ENCODE measurements at places on chromosomes 5 and 9.
A peak's percentile ranks its signal among the peaks of the same experiment; 100 is the strongest.

DNA sequence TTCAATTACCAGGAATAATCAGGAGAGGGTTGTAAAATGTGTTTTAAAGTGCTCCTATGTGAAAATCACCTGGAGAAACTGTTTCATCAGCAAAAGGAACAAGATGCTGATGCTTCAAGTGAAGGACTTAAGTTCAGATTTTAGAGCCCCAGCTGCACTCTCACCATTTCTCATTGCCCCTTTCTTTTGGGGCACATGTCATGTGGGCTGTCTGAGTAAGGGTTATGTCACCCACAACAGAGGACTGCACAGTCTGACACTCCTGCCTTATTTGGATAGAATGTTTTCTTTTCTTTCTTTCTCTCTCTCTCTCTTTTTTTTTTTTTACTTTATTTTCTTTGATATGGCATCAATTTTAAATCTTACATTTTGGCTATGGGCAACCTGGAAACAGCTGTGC, 204.1 kb upstream of the EFNA5 start:
- no peak for DNase-seq

DNA sequence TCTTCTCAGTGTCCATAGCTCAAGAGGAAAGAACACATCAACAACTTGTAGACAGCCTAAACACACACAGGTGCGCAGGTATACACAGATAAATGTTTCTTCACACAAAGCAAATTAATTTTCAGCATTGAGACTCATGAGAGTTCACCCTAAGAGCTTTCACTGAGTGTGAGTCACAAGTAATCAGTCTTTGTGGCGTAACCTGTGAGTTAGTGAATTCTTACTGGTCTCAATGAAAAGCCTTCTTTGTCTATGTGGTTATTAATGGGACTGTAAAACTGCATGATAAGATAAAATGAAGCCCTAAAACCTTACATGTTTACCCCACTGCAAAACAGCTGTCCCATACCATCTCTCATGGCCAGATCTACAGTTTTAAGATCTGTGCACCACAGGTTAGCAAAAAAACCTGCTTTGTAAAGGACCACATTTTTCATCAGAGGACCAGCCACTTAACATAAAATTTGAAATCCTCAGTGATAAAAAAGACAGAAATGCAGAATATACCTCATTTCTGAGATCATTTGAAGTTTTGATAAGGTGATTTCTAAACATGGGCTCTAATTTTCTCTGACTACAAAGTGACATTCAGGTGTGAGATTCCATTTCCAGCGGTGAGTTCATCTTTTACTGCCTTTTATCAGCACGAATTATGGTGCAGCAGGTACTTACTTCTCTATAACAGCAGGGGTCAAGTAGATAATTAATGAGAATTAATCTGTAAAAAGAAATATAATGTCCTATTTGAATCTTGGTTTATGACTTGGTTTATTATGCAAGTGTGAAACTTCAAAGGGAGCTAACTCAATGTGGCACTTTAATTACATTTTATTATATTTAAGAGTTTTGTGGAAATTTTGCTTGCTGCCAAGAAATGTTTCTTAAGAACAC, 335.7 kb upstream of the PIK3R1 start:
- no peak for DNase-seq

DNA sequence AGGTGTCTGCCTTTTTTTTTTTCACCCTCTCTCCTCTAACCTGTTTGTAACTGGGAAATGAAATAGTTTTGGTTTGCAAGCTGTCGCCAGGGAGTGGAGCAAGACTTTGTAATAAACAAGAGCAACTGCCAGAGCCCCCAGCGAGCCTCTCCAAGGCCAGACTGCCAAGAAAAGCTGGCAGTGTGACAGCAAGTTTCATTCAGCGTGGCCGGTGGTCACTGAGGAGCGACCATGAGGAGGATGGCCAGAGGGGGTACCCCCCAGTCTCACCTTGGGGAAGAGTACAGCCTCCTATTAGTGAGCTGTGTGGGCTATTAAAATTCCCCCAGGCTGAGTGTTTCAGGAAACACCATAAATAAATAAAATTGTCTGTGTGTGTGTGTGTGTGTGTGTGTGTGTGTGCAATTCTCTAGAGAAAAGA, 49.9 kb downstream of the ZFAND5 start:
- DNase-seq = no peak

DNA sequence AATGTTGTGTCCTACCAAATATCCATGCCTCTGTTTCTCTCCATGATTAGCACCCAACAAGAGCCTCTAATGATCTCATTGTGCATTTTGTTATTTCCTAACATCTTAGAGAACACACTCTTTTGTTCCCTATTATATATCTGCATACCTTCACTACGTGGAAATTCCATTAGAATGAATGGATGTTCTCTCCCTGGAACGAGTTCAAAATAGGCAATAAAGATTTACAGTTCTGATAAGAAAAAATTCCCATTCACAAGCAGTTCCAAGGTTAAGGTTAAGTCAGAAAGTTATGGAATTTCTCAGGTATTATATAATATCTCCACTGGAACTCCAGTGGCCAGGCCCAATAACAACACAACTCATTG, 83.7 kb downstream of the TRPM6 start:
- no peak for DNase-seq

- DNase-seq = no peak
Measured at GRCh38 chr5:151775025-151775606, 3.4 kb downstream of the G3BP1 start.

- no peak for DNase-seq
Measured at GRCh38 chr5:133957591-133957990, 10.8 kb downstream of the C5orf15 start.

DNA sequence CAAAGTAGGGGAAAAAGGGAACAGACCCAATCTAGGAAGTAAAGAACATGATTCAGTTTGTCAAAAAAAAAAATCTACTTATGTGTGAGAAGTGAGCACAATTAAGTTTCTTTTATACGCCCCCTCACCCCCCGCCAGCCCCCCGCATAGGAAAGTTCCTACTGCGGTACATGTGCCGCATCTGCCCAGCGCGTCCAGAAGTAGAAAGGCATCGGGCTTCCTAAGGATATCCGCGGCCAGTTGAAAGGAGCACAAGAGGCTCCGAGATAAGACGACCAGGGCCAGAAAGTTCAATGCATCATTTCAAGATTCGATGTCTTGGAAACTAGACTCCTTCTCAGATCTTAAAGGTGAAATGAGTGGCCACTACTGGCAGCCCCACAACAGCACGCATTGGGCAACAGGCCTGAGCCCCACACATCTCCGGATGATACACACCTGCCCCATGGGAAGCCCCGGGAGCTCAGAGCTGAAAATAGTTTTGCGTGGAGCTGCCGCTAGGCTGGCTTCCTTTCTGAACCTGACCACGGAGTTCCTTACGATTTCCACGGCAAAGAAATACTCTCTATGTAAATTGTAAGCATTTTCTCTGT, 203.9 kb downstream of the RAB3C start:
- no peak for DNase-seq

GRCh38 chr9:91577633-91578061, 154.0 kb upstream of the NFIL3 start:
- no peak for DNase-seq

DNA sequence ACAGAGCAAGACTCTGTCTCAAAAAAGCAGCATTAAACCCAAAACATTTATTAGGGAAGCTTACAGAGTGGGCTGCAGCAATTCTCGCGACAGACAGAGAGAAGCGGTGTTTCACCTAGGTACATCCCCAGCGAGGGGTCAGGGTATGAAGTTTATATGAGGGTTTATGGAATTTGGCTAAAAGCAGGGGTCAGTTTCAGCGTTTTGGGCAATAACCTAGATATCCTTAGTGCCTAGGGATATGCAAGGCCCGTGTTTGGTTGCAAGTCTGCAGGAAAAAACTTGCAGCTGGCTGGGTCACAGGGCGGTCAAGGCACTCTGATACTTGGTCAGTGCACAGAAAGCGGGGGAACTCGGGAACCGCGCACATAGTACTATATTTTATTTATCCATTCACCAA, 649 bp upstream of the GLE1 start:
- peak; percentile 40 for DNase-seq

- no peak for DNase-seq
Measured at GRCh38 chr9:126390923-126391322, 64.3 kb downstream of the MVB12B start.

- DNase-seq = peak; percentile 90
Measured at GRCh38 chr5:146565764-146566367, 49.9 kb upstream of the GPR151 start.

DNA sequence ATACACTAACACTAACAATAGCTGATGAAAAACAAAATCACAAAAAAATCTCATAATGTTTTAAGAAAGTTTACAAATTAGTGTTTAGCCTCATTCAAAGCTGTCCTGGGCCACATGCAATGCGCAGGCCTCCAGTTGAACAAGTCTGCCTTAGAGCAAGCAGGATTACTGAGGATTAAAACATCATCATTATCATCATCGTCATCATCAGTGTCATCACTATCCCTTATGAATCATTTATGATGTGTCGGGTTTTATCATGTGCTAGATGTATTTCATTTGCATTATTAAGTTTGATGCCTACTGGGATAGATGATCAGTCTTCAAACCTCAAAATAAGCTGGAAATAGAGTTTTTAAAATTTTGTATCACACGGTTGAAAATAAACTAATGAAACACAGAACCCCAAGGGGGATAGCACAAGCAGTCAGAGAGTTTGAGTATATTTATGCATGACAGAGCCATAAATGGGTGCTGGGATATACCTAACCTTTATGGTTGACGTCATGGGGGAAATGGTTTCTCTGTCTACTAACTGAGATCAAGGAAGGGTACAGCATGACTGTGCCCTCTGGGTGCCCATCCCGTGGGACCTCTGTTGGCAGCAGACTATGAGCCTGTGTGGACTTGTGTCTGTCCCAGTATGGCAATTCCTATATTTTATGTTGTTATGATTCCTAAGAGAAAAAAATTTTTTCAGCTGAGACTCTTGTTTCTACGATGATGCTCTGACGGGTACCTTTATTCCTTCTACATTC, 150.3 kb upstream of the ADRA1B start:
- DNase-seq = no peak

- DNase-seq = no peak
Measured at GRCh38 chr5:58486290-58486689, 4.9 kb upstream of the GAPT start.

- peak; percentile 44 for DNase-seq
Measured at GRCh38 chr5:142320851-142321560, 3.8 kb downstream of the SPRY4 start.

DNA sequence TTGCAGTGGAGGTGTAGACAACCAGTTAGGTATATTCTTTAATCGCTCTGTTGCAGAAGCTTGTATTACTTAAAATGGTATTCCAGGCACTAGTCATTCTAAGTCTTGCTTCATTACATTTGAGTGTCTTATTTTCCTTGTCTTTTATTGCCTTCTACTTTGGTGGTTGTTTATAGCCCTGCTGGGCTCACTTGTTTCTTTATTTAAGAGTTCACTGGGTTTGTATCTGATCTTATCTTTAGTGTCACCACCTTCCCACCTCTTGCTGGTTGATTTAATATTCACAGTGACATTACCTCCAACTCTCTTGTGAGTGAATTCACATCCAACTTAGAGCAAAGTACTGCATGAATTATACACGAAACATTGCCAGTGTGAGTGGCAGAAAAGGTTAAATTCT, 83.6 kb upstream of the BNC2 start:
- no peak for DNase-seq

DNA sequence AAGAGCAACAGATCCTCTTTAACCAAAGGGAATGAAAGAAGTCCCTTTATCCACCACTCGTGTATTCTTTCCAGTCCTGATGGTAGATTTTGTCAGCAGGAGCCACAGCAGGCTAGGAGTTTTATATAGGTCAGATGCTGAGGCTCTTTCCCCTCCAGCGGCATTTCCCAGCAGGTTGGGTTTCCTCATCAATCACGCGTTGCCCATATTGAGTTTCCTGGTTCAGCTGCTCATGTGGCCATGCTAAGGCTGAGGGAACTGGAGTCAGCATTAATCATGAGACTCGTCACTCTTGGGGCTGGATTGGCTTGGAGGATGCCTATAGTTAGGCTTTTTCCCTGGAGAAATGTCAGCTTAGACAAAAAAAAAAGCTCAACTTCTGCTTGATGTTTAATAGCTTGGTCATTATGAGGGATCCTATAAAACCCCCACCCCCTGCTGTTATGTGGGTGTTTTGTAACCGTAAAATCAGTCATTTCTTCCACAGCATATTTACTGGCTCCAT, 193.4 kb upstream of the GAS1 start:
- no peak for DNase-seq

- DNase-seq = peak; percentile 84
Measured at GRCh38 chr9:137307255-137308056, 5.4 kb upstream of the NRARP start.

DNA sequence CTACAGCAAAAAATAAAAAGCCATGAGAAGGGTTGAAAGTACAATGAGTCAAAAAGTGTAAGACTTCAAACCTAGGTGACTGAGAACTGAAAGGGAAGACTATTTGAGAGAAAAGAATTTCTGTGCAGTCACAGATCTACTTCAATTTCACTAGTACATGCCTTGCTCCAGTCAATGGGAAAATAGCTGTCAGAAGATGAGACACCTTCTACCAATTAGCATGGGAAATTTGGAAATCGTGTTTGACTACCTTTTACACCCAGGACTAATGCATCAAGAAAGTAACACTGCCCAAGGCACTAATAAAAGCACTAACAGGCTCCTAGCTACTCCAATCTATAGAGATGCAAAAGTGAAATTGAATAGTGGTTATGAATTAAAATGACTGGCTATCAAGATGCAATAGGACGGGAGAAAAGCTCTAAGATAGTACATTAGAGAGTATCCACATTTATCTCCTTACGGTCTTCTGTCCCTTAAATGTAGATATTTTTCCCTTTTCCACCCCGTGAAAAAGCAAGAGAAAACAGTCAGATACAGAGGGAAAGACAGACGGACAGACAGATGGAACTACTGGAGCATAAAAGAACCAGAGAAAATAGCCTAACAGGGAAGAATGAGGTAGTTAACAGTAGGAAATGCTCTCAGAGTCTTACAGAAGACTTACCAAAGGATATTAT, 15.2 kb downstream of the ERP44 start:
- DNase-seq = no peak

- DNase-seq = no peak
Measured at GRCh38 chr9:125971050-125971449, 223.9 kb downstream of the PBX3 start.

GRCh38 chr5:160312134-160312959, at the start of gene CCNJL:
Gene CCNJL (minus strand): TSS chr5:160312564. CDS start chr5:160311923, 641 bp downstream.
- peak; percentile 90 for DNase-seq

DNA sequence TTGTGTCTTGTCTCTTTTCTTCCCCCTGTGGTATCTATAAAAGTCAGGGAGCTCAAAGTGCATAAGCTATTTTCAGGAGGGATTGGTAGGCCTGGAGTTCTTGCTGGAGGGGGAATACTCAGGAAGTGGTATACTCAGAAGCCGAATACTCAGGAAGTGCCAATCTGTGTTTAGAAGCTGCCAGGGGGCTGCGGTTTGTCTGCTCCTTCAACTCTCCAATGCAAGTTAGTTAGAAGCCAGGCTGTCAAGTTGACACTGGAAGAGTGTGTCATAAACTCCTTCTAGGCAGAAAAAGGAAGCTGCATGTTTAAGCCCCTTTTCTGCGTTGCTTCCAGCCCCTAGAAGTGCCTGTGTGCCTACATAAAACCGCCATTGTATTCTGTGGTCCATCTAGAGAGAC, 366.5 kb downstream of the TAF11L14 start:
- no peak for DNase-seq

GRCh38 chr5:161287436-161287835, 259.1 kb downstream of the GABRB2 start:
- no peak for DNase-seq

Data from GM23338 (cell line).